ENCODE measurements at places on chromosomes 12 and 14.

DNA sequence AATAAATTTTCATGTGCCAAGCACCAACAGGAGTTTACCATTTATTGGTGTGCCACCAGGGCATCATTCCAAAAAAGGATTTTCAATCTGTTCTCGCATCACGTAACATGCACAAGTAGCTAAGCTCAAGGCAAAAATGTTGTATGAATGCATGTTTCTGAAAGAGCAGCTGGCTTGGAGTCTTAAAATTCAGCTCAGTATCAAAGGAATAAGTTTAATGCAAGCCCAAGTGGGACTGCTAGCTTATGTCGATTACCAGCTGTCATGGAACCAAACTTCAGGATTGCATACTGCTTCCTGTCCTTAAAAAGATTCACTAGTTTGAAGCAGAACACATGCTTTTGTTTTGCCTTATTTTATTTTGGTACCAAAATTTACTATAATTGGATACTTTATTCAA, 437.0 kb downstream of the FSCB start:
- no peak for DNase-seq

- no peak for DNase-seq
Observed at GRCh38 chr12:122366685-122367475, 55.6 kb downstream of the CLIP1 start.

- peak; percentile 76 for DNase-seq
Observed at GRCh38 chr12:70590051-70590450, 47.2 kb downstream of the PTPRB start.

DNA sequence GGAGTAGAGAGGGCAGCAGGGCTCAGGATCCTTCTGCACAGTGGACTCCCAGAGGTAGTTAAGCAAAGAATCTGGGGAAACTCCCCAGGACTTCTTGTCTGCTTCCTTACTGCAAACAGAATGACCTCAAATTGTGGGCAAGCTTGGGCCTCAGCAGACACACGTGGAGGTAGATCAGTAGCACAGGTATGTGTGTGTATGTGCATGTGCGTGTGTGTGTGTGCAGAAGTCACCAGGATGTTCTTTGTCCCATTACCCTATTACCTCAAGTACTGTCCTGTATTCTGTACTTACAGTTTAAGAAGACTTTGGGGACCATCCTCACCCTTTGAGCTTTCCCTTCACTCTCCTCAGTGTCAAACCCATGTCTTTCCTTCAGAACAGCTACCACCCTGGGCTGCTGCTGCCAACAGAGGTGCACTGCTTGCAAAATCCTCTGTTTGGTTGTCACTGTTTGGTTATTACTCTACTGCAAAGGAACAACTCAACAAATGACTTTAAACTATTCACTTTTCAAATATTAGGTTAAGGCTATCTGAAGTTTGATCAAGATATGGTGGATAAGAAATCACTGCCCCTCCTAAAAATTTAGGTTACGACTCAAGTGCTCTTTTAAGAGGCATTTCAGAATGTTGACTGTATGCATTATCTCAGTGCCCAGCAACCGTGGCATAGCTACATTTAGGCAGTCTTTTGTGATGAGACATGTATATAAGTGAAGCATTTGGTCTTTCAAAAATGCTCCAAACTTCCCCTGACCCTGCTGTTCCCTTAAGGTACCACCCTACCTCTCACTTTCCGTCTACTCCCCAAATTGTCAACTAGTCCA, 78.2 kb upstream of the MBIP start:
- DNase-seq = no peak

DNA sequence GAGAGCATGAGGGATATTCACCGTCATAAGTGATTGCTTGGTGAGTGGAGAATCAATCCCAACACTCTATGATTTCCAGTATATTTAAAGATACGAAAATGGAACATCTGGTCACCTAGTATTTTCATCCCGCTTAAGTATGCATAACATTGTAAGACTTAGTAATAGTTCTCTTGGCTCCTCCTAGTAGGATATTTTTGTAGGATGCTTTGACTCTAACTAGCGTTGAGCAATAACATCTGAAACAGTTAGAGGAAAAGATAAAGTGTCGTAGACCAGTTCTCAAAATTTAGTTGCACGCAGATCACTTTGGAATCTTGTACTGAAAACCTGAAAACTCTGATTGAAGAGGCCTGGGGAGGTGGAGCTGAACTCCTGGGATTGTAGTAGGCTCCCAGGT, 7.6 kb downstream of the SAMD4A start:
- DNase-seq = no peak

- no peak for DNase-seq
Observed at GRCh38 chr14:25049093-25049567, 817 bp downstream of the STXBP6 start.

GRCh38 chr12:46752396-46752795, 73.4 kb downstream of the SLC38A4 start:
- no peak for DNase-seq

- DNase-seq = no peak
Observed at GRCh38 chr12:122183588-122183940, 641 bp downstream of the LRRC43 start.

DNA sequence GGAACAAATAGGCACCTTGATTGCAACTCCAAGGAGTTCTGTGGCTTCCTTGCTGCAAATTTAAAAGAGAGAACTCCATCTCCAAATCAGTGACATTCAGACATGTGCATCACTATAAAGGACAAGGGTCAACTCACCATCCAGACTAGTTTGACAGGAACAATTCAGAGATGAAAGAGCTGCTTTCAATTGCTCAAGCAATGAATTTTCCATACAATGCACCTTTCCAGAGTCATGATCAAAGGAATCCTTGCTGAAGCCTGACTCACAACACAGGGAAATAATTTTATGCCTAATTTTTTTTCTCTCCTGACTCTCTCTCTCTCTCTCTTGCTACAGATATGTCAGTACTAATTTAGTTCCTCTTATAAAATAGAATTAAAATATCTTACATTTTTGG, 380.5 kb upstream of the GARIN6 start:
- DNase-seq = no peak

- DNase-seq = peak; percentile 52
Observed at GRCh38 chr12:52147367-52147963, 44.3 kb downstream of the KRT80 start.

- no peak for DNase-seq
Observed at GRCh38 chr12:4448943-4449850, 3.6 kb upstream of the FGF6 start.

- no peak for DNase-seq
Observed at GRCh38 chr12:75890141-75890540, 141.4 kb downstream of the PHLDA1 start.

DNA sequence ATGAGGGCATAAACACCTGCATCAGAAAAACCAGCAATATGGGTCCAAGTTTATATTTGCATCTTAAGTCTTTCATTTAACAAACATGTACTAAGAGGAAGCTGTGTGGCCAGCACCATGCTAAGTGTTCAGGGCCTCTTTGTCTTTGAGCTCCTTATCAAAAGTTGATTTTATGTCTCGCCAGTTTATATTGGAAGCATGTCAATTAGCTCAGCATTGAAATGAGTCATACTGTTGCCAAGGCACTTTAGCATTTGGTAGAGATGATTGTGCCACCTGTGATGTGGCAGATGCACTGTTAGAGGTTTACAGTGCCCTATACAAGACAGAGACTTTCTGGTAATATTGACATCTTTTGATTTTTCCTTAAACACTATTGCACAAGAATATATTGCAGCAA, 68.5 kb downstream of the BHLHE41 start:
- no peak for DNase-seq

DNA sequence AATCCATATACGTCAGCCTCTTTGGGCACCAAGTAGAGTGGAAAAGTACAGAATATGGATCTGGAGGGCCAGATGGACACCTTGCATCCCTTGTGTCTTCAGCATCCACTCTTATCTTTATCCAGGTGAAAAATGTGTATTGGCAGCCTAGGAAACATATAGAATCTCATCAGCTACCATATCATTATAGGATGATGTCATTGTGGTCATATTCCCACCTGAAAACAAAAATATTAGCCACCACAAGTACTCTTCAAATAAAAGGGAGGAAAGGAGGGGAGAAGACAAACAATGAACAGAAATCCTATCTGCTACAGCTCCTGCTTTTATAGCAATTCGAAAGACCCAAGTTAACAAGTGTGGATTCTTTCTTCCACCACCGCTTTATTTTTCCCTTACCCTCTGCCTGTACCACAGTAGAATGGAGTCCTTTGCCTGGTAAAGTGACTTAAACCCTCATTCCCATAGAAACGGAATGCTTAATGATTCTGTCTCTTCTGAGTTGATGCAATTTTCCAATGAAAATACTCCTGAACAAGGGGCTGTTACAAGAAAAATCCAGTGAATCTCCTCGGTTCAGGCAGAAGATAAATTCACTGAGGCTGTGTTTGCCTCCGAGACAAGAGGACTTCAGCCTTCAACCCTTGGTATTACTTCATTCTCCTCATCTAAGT, 13.8 kb upstream of the IL26 start:
- no peak for DNase-seq

DNA sequence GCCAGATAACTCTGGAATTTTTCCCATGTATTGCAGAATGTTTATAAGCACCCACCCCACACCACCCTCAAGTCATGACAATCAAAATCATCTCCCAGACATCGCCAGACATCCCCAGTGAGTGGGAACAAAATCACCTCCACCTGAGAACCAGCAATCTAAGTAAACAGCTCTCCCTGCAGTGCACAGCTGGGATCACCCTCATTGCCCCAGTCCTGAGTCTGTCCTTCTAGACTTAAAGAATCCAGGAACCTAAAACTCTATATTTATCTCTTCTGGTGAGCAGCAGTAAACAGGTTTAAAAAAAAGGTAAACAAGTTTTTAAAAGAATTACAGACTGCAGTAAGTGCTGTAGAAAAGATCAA, 43.3 kb upstream of the CMKLR1 start:
- no peak for DNase-seq

DNA sequence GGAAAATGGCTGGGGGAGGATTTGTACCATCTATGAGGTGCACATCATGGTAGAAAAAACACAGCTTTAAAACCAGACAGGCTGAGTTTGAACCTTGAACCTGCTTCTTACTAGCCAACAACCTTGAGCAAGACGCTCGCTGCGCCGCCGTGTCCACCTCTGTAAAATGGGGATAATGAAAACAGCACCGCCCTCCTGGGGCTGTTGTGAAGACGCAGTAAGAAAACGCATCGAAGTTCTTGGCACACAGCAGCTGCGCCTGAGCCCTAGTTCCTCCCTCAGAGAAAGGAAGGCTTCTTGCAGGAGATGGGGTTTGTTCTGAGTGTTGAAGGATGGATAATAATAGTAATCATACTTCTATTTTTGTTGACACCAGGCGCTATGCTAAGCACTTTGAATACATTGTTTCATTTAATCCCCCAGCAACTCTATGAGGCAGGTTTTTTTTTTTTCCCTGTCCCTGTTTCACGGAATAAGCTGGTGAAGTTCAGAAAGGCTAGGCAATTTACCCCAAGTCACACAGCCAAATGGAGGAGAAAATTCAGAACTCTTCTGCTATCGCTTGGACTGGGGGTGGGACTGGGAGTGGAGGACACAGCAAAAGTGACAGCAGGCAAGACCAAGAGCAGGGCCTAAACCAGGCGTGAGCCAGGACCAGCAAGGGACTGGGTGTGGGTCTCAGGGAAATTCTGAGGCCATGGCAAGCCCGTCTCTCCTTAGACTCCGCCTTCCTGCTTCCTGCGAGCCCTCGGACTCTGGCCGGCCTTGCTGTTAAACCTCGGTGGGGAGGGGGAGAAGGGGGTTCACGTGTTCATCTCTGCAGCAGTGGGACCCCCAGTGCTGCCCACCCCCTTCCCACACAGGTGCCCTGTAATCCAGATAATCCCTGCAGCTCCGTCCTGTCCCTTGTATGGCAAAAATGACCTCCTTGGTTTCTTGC, 97.5 kb downstream of the LRRC74A start:
- DNase-seq = no peak

DNA sequence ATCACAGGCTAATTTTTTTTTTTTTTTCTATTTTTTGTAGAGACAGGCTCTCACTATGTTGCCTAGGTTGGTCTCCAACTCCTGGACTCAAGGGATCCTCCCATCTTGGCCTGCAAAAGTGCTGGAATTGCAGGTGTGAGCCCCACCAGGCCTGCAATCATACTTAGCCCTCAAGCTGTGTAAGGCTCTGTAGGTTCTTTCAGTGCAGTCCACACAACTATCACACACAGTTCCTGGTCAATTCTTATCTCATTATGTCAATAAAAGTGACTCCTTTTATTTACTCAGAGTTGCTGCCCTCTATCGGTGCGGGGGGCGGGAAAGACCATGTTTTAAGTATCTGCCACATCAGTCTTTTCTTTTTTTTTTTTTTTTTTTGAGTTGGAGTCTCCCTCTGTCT, 29.0 kb downstream of the SLC2A3 start:
- peak; percentile 50 for DNase-seq

GRCh38 chr12:12779529-12779928, 5.9 kb upstream of the APOLD1 start:
- no peak for DNase-seq

DNA sequence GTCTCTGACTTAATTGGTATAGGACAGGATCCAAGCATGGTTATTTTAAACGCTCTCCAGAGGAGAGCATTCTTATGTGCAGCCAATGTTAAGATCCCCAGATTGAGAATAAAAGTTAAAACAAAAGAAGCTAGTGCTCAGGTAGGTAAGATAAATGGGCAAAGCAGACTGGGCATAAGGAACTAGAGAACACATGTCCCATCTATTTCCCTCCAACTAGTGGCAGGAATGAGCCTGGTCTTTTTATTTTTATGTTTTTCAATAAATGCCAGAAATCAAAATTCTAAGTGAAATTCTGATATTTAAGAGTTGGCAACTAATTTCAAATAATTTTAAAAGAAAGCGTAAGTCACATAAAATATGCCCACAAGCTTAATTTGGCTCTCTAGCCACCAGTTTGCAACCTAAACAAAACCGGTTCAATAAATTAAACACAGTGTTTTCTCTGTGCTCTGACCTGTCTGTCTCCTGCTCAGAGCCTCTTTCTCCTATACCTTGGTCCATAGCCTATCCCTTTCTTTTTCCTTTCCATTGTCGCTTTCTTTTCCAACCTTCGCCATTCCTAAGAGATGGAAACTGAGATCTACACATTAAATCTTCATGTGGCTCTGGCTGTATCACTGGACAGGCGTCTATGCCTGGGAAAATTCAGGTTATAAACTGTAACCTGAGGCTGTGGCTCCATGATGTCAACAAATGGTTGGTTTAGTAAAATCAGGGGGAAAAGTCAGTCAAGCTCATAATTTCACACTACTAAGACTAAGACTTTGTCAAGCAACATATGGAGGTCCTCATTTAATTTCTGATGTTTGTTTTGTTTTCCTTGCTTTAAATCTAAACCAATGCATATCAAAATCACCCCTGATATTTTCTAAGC, 5.5 kb downstream of the SLC38A1 start:
- DNase-seq = no peak

DNA sequence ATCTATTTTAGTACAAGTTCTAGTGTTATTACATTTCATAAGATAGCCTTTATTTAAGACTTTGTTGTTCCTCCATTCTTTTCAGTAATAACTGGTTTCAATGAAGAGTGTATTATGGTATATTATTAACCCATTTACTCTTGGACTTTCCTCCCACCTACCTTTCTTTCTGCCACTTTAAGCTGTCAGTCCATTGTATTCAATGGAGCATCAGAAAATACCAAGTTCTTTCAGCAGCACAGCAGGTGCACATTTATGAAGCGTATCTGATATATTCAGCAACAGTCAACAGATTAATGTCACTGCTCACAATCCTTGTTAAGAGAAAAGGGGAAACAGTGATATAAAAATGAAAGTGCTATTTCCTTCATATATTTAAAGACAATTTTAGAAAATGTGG, 660.9 kb downstream of the C12orf50 start:
- DNase-seq = no peak

- no peak for DNase-seq
Observed at GRCh38 chr12:102896067-102896466, 21.0 kb downstream of the PAH start.

Data from BE2C (cell line).